ENCODE measurements at places on chromosomes 6 and 20.

DNA sequence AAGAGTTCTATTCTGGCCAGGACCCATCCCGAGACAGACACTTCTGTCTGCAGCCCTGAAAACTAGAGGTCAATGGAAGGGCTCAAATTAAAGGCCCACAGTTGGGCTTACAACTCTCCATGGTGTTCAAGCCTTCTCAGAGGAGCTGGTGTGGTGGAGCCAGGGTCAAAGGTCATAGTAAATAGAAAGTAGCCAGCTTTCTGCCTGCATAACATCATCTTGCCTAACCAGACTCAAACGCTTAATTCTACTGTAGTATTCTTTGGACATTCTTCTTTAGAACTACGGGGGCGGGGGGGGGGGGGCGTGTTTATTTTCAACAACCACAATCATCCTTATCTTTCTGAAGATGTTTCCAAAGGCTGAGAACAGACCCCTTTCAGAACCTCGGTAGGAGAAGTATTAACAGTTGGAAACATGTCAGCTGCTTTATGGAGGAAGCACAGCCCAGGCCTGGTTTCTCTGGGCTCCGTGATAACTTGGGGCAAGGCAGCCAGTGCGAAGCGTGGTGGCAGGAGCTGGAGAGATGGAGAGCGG is 1.5 kb upstream of the RREB1 start:
- no peak for DNase-seq

DNA sequence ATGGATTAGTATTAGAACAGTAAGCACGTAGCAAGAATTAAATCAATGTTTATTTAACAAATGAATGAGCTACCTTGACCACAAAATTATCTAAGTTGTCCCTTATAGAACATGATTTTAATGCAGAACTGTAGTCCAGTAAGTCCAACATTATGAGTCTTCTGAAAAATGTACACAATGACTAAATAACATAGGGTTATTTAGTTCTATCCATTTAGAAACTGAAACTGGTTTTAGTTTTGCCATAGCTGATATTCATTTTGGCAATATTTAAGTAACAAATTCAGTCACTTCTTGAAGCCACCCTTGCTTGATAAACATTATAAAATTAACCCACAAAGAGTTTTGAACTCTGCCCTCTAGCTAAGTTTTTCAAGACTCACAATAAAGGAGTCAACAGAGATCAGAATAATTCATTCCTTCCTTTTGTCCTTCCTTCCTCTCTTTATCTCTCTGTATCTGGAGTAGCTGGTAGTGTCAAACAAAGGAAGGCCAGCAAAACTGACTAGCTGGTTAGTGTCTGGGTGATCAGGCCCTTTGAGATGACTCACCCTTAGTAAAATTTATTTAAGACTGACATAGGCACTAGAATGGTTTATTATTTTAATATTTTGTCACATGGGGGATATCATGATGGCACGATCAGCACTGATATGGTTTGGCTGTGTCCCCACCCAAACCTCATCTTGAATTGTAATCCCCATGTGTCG is 115.1 kb downstream of the BTBD9 start:
- no peak for DNase-seq

DNA sequence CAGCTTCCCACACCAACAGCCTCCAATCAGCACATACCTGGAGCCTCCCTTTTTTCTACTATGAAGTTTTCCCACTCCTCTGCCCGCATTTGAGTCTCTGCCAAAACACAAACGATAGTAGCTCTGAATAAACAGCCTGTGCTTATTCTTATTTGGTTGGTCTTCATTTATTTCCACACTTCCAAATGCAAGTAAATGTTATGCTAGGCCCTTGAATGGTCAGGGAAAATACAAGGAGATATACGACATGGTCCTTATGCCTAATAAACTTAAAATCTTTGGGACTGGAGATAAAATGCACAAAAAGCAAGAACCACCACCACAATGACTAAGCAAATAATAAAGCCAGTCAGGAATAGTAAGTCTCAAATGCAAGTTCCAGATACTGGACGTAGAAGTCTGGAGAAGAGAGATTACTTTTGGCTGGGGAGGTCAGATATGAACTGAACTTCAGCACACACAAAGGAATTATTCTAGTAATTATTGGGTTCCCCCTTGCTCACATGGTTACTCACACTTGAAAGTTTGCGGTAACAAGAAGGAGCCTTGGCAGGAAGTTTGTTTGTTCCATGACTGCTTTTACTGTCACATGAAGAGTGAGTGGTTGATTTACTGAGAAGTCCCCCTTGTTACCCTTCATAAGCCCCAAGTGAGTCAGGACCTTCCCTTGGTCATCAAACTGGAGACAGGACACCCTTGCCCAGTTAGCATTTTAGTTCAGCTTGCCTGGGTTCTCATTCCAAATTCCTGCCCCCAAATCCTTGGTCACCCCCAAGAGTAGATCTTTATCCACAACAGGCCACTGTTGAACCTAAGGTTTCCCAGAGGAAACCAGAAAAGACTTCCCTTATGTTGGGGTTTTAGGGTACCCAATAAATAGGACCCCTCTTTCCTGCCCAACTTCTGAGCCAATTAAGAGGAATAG is 511.2 kb upstream of the JARID2 start:
- DNase-seq = no peak

DNA sequence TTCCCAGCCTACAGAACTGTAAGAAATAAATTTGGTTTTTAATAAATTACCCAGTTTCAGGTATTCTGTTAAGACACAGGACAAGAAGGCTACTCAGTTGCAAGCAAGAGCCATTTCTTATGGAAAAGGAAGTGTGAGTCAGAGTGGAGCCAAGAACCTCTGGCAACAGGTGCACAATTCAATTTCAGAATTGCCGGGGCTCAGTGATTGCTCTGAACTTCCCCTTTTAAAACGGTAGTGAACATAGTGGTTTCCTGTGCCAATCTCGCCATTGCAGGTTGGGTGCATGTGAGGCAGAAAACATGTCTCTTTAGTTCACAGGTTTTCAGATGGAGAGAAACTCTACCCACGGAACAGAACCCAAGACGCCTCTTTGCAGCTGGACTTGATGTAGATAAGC is 16.4 kb downstream of the PIGT start:
- DNase-seq = no peak

DNA sequence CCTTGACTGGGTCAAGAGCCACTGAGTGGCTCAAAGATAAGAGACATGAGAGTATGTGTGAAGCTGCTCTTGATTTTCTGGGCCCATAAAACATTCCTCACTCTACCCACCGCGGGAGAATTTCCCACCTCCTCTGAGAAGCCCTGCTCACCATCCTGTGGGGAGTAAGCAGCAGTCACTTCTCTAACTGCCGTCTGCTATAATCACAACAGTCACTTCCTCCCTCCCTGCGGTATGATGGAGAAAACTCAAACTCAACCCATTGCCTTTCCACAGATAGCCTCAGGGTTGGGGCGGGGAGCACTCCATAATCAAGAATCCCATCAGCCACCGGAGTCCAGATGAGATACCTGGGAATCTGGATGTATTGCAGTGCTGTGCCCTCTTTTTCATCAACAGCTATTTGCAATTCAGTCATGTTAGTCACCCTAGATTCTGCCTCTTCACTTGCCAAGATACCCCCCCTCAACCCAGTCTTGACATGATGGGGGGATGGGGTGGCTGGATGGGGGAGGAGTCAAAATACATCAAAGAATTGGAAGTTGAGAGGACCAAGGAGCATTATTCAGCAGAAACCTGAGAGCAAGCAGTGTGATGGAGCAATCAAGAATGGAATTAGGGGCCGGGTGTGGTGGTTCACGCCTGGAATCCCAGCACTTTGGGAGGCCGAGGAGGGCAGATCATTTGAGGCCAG is 5.1 kb downstream of the MOCS1 start:
- DNase-seq = no peak

All from retina (tissue), 1 donor.